HuH-7 (cell line): ENCODE measurements at places on chromosomes 13 and 19.

- DNase-seq, result no peak
These were observed 328.1 kb downstream of the MYO16 start for GRCh38 chr13:108957369-108958012.

DNA sequence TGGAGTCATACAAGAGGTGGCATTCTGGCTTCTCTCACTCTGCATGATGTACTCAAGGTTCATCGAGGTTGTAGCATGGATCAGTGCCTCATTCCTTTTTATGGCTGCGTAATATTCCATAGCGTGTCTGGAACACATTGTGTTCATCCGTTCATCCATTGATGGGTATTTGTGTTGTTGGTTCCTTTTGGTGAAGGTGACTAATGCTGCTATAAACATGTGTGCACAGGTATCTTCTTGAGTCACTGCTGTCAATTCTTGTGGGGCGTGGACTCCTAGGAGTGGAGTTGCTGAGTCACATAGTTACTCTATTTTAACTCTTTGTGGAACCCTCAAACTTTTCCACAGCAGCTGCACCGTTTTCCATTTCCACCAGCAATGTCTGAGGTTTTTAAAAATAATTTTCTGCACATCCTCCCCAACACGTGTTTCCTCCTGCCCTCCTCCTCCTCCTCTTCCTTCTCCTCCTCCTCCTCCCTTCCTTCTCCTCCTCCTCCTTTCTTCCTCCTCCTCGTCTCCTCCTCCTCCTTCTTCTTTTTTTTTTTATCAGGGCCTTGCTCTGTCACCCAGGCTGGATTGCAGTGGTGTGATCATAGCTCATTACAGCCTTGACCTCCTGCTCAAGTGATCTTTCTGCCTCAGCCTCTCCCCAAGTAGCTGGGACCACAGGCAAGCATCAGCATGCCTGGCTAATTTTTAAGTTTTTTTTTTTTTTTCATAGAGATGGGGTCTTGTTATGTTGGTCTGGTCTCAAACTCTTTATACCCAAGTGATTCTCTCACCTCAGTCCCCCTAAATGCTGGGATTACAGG lies 2.0 kb upstream of the TMEM221 start:
- no peak for DNase-seq

- no peak for DNase-seq
These were observed 26.4 kb downstream of the ELAVL1 start for GRCh38 chr19:7979011-7979410.

DNA sequence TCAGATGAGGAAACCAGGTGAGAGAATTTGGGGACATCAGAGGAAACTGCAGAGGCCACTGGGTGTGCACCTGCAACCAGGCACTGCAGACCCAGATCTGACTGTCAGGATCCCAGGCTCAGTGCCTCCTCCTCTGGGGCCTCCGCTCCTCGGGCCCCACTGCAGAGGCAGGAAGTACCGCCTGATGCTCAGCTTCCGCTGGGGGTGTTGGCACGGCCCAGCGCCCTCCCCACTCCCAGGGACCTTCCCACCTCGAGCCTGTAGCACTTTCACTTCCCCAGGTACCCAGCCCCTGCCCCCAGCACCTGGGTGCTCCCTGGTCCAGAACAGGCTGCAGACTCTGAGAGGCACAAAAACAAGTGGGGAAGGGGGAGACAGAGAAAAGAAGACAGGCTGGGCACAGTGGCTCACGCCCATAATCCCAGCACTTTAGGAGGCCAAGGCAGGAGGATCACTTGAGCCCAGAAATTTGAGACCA lies 1.4 kb upstream of the CD37 start:
- no peak for DNase-seq

- DNase-seq, result no peak
These were observed 13.7 kb downstream of the BCAT2 start for GRCh38 chr19:48797103-48797502.

DNA sequence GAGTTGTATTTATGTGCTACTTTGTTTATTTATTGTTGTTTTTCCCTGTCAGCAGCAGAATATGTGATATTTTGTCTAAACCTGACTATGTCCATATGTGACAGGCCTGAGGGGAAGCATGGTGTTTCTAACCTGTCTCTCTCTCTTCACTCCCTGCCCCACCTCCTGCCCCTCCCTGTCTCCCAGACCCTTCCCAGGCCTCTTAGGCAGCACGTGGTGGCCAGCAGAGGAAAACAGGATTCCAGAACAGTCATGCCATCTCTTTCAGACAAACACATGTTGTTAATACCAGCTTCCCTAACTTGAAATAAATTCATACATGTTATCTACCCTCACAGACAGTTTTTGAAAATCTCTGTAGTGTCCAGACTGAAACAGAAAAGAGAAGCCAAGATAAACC lies 31.0 kb upstream of the ATP11A start:
- DNase-seq, result no peak

- DNase-seq, result no peak
These were observed 3.8 kb downstream of the ARL11 start for GRCh38 chr13:49632156-49632555.

DNA sequence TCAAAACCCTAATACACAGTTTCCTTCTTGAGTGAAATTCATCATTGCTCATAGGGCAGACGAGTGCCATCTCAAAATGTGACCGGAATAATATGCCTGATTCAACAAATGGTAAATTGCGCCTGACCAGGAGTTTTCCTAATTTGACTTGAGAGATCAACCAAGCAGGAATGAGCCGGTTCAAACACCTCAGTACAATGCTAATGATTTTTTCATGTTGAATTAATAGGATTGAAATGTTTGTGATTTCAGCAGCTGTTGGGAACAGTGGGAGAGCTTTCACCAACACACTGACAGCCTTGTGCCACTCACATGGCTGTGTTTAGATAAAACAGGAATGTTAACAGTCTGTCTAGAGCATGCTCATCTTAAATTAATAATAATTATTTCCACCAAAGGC lies 484.8 kb downstream of the PCDH9 start:
- DNase-seq, result no peak

- no peak for DNase-seq
These were observed 796 bp upstream of the LSM14A start for GRCh38 chr19:34171539-34171876.

DNA sequence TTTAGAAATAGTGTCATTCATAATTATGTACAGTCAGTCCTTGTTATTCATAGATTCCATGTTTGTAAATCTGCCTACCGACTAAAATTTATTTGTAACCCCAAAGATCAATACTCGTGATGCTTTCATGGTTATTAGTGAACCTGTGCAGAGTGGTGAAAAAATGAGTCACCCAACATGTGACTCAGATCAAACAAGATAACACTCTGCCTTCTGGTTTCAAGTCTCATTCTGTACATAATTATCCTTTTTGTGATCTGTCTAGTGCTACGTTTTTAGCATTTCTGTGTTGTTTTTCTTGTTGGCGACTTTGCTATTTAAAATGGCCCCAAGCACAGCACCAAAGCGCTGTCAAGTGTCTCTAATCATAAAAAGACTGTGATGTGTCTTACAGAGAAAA lies 274.7 kb downstream of the SUCLA2 start:
- DNase-seq, result no peak

DNA sequence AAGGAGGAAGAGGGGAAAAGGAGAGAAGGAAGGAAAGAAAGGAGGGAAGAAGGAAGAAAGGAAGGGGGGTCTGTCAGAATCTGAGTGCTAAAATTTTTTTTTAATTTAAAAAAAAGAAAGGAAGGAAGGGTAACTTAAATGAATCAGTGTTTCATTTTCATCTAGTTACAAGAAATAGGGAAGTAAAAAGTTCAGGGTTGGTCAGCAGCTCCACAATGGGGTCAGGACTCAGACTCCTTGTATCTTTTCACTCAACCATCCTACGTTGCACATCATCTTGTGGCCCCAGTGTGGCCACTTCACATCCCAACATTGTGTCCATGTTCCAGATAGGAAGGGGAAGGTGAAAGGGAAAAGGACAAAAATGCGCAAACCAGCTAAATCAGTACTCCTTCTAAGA lies 14.3 kb upstream of the FNDC3A start:
- DNase-seq, result no peak

DNA sequence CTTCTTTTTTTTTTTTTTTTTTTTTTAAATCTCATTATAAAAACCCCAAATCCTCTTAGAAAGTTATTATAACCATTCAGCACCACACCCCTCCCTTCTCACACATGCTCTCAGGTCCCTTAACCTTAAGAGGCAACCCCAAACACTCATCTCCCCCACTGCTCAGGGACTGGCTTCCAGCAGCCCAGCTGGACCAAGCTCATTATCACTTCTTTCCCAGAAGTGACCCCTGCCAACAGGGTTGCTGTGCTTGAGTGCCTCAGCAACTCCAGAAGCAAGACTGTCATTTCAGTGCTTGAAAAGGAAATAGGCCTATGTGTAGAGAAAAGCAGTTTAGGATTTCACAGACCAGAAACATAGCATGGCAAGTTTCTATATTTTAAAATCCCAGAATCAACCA lies 84.3 kb downstream of the SLAIN1 start:
- DNase-seq, result no peak

DNA sequence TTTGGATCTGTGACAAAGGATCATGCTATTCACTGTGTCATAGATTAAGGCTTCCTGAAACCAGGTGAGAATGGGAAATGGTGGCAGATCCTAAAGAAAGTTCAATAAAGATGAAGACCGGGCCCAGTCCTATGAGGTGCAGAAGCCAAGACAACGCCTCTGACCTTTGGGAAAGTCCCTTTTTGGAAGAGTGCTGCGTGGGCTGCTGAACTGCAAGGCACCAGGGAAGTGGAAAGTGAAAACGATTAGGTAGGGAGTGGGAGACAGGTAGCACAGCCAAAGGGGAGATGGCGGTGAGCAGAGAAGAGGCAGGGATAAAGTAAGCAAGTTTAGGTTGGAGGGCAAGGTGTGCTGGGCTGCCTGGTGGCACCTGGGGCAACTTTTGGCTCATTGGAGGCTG lies 16.3 kb downstream of the MBNL2 start:
- DNase-seq, result no peak
